ENCODE measurements at places on chromosomes 4 and X.

- no peak for DNase-seq
Measured at GRCh38 chr4:76716658-76717057, 181.3 kb downstream of the SOWAHB start.

DNA sequence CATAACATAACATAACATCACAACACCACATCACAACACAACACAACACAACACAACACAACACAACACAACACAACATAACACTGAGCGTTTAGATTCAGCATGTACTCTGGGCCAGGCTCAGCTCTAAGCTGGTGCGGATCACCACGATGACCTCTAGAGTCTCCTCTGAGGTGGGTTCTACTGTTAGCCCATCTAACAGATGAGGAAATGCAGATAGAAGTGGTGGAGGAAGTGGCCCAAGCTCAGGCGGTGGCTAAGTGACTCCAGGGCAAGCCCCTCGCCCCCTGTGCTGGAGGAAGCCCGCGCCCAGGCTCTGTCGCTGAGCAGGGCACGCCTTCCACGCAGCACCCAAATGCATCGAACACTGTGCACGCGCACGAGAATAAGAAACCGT is 45.3 kb upstream of the CDKN2AIP start:
- no peak for DNase-seq

- DNase-seq, result no peak
Measured at GRCh38 chr4:151418385-151418784, 9.4 kb downstream of the FHIP1A start.

DNA sequence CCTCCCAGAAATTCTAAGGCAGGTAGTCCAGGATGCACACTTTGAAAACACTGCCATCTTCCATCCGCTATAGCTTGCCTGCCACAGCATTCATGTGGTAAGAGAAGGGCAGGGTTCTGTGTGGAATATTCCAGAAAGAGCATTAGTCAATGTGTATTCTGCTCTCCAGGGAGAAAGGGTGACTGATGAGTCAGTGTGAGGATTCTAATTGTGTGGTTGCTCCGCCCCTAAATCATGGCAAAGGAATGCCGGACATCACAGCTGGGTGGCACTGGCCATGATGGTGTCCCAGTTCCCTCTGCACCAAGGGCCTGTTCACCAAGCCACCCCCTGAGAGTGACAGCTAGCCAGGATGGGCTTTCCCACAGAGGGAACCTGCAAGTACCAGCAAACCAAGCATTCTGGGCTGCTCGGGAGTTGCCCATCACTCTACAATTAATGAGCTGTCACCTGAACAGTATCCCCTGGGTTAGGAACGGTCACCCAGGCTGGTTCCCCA is 9.5 kb downstream of the IDS start:
- DNase-seq, result no peak

DNA sequence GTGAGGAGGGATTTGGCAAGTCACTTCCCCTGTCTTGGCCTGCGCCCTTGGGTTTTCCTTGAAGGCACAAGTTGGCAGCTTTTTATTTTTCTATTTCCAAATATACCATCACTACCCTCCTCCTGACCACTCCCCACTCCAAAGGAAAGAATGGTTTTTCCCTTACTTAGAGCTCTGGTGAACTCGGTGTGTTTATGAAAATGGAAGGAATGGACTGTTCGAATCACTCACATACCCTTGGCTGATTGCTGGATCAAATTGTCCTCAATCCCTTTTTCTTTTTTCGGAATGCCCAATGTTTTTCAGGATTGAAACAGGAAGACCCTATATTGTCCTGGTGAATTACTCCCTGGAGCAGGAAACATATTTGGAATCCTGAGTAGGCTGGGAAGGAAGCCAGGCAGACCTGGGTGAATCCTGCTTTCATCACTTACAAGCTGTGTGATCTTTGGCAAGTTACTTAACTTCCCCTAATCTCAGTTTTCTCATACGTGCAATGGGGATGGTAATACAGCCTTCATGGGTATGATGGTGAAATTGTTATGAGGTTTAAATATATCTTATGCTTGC is 70.7 kb downstream of the RTL5 start:
- DNase-seq, result no peak

DNA sequence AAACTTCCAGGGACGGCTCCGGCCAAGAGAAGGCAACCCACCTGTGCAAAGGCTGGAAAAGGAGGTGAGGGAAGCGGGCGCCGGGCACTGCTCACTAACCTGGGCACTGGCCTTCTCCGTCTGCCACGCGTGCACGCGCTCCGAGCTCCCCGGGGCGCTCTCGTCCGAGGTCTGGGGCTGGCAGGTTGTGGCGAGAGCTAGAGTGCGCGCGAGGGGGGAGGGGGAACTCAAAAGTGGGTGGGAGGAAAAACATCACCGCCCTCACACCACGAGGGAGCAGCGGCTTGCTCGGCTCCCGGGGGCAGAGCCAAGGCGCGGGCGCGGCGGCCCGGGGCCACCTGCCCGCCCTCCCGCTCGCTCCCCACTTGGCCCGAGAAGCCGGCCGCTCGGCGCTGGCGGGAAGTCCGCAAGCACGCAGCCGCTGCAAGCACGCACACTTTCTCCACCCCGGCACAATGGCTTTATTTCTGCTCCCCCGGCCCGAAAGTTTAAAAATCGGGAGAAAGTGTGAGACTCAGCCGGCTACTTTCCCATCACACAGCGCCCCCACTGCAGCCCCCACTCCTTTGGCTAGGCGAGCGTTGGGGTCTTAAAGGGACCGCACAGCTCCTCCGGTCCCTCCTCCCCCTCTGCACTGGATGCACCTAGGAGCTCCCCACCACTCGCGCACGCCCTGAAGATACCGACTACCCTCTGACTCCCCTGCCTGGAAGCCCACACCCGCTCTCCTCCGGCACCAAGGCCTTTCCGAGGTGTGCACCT is at the start of gene CHRDL1:
TSS of gene CHRDL1 (minus strand) at position 173 of the 762 bp plus-strand sequence. CDS start 3,636 bp downstream, outside the sequence.
- DNase-seq, result no peak

DNA sequence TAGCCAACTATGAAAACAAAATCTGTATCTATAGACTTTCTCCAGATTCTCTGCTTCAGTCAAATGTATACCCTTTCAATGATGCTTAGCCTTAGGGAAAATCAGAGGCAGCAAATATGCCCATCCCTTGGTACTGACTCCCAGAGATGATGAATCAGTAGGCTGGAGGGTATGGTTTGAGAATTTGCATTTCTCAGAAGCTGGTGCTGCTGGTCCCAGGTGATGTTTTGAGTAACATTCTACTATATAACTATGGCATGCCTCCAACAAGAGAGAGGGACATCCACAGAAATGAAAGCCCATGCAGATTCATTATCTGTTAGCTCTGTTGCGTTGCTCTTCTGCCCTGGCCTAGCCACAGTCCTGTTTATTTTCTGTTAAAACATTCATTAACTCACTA is 13.6 kb downstream of the TNIP3 start:
- no peak for DNase-seq

GRCh38 chr4:152616804-152617203 is 63.0 kb downstream of the TMEM154 start:
- no peak for DNase-seq

DNA sequence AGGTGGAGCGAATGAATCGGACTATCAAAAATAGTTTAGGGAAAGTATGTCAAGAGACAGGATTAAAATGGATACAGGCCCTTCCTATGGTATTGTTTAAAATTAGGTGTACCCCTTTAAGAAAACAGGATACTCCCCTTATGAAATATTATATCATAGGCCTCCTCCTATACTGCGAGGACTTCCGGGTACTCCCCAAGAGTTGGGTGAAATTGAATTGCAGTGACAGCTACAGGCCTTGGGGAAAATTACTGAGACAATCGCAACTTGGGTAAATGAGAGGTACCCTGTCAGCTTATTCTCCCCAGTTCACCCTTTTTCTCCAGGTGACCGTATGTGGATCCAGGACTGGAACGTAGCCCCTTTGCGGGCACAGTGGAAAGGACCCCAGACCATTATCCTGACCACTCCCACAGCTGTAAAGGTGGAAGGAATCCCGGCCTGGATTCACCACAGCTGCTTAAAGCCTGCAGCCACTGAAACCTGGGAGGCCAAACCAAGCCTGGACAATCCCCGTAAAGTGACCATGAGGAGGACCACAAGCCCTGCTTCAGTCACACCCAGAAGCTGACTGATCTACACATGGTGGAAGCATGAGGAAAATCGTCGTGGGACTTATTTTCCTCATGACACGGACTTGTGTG is 1138.1 kb downstream of the ARAP2 start:
- no peak for DNase-seq

GRCh38 chr4:2301806-2302205 is 39.9 kb upstream of the MXD4 start:
- no peak for DNase-seq

DNA sequence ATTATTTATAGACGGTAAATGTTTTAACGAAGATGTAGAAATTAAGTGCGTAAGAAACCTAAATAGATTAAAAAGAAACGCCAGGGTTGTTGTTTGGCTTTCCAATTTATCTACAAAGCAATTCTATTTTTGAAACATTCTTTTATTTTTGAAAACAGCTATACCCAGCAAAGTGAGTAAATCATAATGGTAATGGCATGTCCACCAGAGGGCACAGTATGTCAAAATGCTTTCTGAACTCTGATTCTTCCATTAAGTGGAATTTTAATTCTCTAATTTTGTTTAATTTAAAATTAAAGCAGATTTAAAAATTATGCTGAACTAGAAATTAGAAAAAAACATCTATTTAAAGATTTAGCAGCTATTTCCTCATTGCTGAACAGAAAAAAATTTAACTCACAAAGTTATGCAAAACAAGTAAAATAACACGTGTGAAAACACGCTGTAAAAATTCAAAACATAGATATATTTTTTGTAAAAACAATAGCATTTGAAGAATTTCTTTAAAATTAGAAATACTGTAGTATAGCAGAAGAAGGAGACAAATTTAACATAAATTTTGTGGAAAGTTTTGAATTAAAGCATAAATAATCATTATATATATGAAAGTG is 26.5 kb downstream of the RASSF6 start:
- DNase-seq, result no peak

DNA sequence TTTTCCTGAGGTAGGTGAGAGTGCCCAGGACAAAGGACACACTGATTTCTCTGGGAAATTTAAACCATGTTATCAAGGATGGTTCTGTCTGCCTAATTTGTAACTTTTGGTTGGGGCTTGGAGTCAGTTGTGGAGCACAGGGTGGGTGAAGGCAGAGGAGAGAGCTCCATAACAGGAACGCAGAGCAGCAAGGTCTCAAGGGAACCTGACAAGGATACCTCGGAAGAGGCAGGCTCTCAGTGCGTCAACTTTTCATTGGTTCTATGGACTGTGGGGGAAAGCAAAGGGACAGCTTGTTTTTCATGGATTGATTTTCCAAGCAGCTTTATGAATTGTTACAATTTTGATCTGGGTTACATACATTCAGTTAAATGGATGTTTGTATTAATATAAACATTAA is 110.4 kb downstream of the SLIT2 start:
- DNase-seq, result no peak

DNA sequence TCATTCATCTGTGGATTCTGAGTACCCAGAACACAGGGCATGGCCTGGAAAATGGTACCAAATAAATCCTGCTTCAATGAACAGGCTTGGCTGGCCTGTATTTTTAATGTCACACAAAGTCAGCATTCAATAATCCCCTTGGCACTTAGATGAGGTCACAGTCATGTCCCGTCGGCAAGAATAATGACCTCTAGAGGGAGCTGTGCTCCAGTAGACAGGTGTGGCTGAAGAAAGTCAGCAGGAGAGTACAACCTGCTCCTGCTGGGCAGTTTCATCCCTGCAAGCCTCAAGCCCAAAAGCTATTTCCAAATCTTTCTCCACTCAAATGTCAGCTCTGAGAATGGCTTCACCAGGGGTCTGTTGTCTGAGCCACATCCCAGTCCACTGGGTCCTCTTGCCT is 404.0 kb upstream of the F9 start:
- no peak for DNase-seq

GRCh38 chr4:155578726-155579370 is 87.8 kb upstream of the GUCY1A1 start:
- no peak for DNase-seq

GRCh38 chrX:45449982-45450381 is 249.3 kb upstream of the DIPK2B start:
- no peak for DNase-seq

DNA sequence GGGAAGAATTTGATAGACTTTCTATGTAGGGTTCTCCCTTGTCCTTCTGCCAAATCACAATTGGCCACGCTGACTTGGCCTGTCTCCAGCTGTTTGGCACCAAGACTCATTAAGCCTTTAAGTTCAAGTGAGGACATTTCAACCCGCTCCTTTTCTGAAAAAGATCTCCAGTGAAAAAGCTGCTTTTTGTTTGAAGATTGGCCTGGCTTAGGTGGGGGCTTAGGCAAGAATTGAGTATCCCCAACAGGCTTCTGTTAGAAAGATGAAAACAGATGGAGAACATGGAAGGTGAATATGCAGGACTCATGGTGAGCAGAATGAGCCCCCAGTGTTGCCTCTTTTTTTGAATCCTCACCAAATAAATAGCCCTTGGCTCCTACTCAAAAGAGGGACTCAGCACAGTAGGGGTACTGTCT is 28.5 kb upstream of the LIMCH1 start:
- DNase-seq, result no peak

GRCh38 chr4:184798504-184798903 is 27.3 kb downstream of the ACSL1 start:
- no peak for DNase-seq

DNA sequence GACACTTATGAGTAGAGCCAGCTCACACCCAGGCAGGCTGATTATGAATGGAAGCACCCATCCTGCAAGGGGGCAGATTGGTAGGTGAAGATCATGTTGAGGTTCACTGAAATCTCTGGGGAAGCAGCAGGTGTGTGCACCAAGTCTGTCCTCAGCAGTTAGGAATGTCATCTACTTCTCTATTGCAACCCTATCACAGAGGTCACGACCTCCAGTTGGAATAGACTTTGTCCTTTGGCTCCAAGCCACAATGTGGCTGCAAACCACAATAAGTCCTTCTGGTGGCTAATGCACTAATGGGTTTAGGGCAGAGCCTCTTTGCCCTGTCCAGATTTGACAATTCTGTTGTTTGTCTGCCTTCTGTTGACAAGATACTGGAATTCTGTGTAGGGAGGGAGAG is 1056.7 kb downstream of the PCDH19 start:
- no peak for DNase-seq

GRCh38 chr4:37981844-37982720 is 21.9 kb downstream of the PTTG2 start:
- no peak for DNase-seq

DNA sequence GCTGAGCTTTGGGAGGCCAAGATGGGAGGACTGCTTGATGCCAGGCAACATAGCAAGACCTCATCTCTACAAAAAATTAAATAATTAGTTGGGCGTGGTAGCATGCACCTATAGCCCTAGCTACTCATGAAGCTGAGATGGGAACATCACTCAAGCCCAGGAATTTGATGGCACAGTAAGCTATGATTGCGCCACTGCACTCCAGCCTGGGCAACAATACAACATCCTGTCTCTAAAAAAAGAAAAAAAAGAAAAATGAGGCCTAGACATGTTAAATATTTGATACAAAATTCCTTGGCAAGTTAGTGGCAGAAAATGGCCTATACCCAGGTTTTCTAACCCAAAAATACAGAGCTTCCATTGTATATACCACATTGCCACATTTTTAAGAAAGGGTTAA is 88.1 kb upstream of the MAB21L2 start:
- DNase-seq, result no peak

- no peak for DNase-seq
Measured at GRCh38 chrX:17160975-17161374, 214.0 kb upstream of the NHS start.

- DNase-seq, result no peak
Measured at GRCh38 chr4:177489471-177490246, 47.4 kb upstream of the AGA start.

All from stimulated activated CD8-positive, alpha-beta memory T cell treated with anti-CD3 and anti-CD28 coated beads, Interleukin-4, amount 100 ng/mL, for 4 hours (primary cell).